CD4-positive, CD25-positive, alpha-beta regulatory T cell (primary cell): ENCODE measurements at places on chromosomes 16 and 17.

DNA sequence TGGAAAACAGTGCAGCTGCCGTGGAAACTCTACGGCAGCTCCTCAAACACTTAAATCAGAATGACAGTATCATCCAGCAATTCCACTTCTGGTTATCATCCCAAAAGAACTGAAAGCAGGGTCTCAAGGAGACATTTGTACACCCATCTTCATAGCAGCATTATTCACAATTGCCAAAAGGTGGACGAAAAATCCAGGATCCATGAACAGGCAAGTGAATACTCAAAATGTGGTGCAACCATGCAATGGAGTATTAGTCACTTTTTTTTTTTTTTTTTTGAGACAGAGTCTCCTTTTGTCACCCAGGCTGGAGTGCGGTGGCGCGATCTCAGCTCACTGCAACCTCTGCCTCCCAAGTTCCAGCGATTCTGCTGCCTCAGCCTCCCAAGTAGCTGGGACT lies 10.6 kb upstream of the AATK start:
- no peaks in the 10 kb centered on the region for H3K36me3 ChIP-seq
- H3K4me1 ChIP-seq, result no peaks in the 10 kb centered on the region
- no peaks in the 10 kb centered on the region for H3K27me3 ChIP-seq
- no peak overlapping the region for H3K27ac ChIP-seq
- DNase-seq, result no peak

GRCh38 chr17:77248216-77249114 lies 107.7 kb downstream of the SEC14L1 start:
- no peaks in the 10 kb centered on the region for H3K36me3 ChIP-seq
- H3K27ac ChIP-seq, result no peak overlapping the region
- no peak overlapping the region for H3K4me3 ChIP-seq
- no peaks in the 10 kb centered on the region for H3K27me3 ChIP-seq
- H3K4me1 ChIP-seq, result peaks cover 10% of the 10 kb centered on the region

- no peak overlapping the region for H3K4me3 ChIP-seq
- H3K36me3 ChIP-seq, result no peaks in the 10 kb centered on the region
- no peaks in the 10 kb centered on the region for H3K4me1 ChIP-seq
Observed at GRCh38 chr17:19513897-19514488, 19.7 kb upstream of the SLC47A1 start.

GRCh38 chr17:33494151-33494550 lies 201.1 kb upstream of the ASIC2 start:
- no peaks in the 10 kb centered on the region for H3K4me1 ChIP-seq
- no peaks in the 10 kb centered on the region for H3K27me3 ChIP-seq
- no peak overlapping the region for H3K4me3 ChIP-seq
- no peak for DNase-seq
